ENCODE measurements at places on chromosomes 7 and 10.

- no peak overlapping the region for H3K4me3 ChIP-seq
- no peaks in the 10 kb centered on the region for H3K36me3 ChIP-seq
- H3K27ac ChIP-seq = no peak overlapping the region
- DNase-seq = no peak
- no peaks in the 10 kb centered on the region for H3K27me3 ChIP-seq
- peaks cover under 1% of the 10 kb centered on the region for H3K4me1 ChIP-seq
These were observed 124.9 kb downstream of the ELFN1 start for GRCh38 chr7:1794888-1795542.

DNA sequence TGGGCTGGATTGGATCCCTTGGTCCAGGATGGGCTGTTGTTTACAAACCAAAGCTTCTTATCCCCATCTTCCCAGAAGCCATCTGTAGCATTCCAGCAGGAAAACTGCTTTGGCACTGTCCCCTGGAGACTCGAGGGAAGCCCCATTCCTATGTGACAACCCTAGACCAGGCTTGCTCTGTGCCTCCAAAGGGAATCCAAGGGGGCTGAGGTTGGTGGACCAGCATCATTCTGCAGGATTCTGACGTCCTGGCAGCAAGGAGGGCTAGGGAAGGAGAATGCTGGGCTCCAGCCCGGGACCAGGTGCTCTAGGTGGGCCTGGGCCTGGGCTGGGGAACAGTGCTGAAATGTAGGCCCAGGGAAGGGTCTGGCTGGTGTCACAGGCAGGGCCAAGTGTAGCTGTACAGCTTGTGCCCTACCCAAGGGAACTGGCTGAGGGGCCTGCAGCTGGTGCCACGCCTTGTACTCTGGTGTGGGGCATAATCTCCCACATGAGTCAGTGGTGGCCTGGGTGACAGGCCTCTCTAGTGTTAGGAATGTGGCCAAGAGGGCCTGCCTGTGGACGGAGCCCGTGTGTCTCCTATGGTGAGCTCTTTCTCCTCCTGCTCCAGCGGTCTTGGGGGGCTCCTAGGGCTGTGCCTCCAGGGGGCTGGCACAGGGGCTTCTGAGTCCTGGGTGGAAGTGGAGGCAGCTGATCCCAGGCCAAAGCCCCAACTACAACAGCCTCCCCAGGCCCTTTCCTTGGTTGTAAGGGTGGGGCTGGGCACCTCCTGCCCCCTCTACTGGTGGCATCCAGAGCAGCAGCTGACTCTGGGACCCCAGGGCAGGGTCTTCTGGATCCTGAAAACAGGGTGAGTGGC lies 25.2 kb downstream of the TRIM8 start:
- H3K27me3 ChIP-seq = no peaks in the 10 kb centered on the region
- peak; percentile 33 for DNase-seq
- H3K4me1 ChIP-seq = peaks cover 13% of the 10 kb centered on the region
- H3K4me3 ChIP-seq = no peak overlapping the region
- H3K36me3 ChIP-seq = no peaks in the 10 kb centered on the region

GRCh38 chr7:66720561-66720960 lies 20.0 kb upstream of the RABGEF1 start:
- no peak for DNase-seq
- no peak overlapping the region for H3K4me3 ChIP-seq
- no peak overlapping the region for H3K27ac ChIP-seq
- peaks cover 3% of the 10 kb centered on the region for H3K36me3 ChIP-seq

DNA sequence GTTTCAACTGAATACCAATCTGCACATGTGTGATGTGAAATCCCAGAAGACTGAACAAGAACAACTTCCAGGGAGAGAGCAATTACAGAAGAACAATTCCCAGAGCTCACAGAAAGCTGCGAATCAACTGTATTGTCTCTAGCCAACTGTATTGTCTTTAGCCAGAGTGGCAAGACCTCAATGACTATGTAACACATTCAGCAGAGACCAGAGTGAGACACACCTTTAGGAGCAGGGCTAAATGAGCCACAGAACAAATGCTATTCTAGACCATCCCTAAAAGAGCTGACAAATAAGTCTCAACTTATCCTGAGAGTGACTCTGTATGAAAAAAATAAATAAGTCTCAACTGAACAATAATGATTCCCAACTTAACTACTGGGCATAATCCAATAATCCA lies 72.0 kb downstream of the KMT2C start:
- H3K27me3 ChIP-seq = no peaks in the 10 kb centered on the region
- no peak overlapping the region for H3K27ac ChIP-seq
- H3K4me1 ChIP-seq = no peaks in the 10 kb centered on the region

Data from DND-41 (cell line).